ENCODE measurements at places on chromosomes 13 and 19.

- no peak for DNase-seq
These were observed 753.6 kb downstream of the LIG4 start for GRCh38 chr13:107461751-107462150.

- no peak for DNase-seq
These were observed 922 bp downstream of the PLEKHG2 start for GRCh38 chr19:39413272-39413910.

DNA sequence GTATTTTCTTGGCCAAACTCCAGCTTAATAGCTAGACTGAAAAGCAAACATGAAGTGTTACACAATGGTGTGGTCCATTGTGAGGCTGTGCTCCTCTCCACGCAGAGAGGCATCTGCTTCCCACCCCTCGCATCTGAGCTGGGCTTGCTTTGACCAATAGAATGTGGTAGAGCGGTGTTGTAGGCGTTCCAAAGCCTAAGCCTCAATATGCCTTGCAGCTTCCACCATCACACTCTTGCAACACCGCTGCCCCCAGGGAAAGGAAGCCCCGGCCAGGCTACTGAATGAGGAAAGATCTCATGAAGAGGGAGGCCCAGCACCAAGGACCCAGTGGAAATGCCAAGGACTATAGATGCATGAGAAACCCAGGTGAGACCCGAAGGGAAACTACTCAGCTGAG is 9.4 kb downstream of the FLT1 start:
- no peak for DNase-seq

DNA sequence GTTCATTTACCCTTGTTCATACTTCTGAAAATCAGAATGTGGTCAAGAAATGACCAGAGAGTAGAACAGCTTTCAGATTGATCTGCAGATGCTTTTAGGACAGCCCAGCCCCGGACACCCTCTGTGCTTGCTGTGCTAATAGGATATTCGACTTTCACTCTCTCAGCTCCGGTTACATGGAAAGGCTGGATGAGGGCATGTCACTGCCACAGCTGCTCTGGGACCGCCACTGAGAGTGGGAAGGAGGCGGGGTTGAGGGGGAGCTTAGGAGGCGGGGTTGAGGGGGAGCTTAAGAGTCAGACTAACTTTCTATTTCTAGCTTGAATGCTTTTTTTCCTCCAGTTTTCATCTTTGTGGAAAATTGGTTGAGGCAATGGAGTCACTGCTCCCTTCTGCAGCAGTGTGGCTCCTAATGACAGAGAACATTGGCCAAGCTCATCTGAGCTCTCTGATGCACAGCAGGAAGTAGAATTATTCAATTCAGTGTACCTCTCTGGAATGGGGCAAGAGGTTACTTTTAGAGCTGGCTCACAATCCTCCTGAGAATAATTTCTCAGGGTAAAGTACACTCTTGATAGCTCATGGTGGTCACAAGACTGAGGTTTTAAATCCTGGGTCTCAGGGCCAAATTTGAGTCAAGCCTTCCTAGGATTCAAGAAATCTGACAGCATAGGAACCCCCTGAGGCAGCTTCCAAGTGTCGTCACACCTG is 74.6 kb upstream of the NPAS1 start:
- no peak for DNase-seq

- peak; percentile 40 for DNase-seq
These were observed 79.4 kb downstream of the SLC15A1 start for GRCh38 chr13:98672947-98673613.

GRCh38 chr19:39890755-39891551 is 43.5 kb downstream of the FCGBP start:
- no peak for DNase-seq

All from stimulated activated CD4-positive, alpha-beta T cell treated with anti-CD3 and anti-CD28 coated beads, TNF-alpha, amount 100 ng/mL, for 24 hours (primary cell).